ENCODE measurements at places on chromosomes 7 and 10. TPM values are rescaled to one million over a fixed set of nuclear protein-coding genes. Genes with fewer than 3 reads are reported as not detected.

DNA sequence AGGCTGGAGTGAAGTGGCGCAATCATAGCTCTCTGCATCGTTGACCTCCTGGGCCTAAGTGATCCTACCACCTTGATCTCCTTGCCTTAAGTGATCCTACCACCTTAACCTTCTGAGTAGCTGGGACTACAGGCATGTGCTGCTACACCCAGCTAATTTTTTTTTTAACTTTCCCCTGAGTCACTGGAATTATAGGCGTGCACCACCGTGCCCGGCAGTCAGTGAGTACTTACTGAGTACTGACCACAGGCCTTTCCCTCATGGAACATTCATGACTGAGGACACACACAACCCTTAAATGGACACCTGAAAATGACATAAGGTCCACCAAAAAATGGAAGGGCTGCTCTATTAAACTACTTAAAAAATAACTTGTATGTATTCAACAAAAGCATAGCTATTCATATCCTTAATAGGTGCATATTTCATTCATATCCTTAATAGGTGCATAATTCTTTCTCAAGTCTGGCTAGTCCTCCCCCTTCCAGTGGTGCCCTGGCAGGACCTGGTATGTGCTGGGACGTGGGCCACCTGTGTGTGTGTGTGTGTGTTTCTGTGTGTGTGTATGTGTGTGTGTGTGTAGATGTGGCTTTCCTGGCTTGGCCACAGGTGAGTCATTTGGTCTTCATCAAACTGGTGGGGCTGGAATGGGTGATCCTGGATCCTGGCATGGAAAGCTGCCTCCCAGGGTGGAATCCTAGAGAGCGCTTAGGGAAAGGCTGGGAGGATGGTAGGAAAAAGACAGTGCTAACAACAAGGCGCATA, 3.5 kb downstream of the FAM180A start:
- no peak for DNase-seq

The DENND10 gene
- 49.4 TPM for total RNA-seq

- DNase-seq = no peak
Observed at GRCh38 chr7:117993377-117994003, 120.2 kb upstream of the CTTNBP2 start.

The NEUROD6 gene
- total RNA-seq = not detected

The ANKRD61 gene
- total RNA-seq = 0.45 TPM

Measured in mesenteric fat pad (tissue), 1 donor.